ENCODE measurements at places on chromosomes 12 and 14. TPM values are rescaled to one million over a fixed set of nuclear protein-coding genes. Genes with fewer than 3 reads are reported as not detected.

The SLIRP gene
- total RNA-seq = 209 TPM

DNA sequence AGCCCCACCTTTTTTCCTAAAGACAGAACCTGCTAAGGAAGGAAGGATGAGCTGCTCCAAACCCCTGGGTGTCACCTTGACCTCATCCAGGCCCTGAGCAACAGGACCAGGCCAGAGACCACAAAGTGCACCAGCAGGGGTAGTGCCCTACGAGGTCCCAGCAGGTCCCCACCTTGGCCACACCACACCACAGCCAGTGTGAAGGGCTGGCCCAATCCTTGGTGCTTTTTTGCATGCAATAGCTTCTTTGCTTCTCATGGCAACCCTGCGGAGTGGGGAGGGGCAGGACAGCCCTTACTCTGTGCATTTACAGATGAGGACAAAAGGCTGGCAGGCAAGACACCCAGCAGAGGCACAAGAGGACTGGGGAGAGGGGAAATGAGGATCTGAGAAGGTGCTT is 352.6 kb downstream of the BCL11B start:
- H3K36me3 ChIP-seq = no peaks in the 10 kb centered on the region
- no peak overlapping the region for H3K27ac ChIP-seq
- no peak for DNase-seq
- no peaks in the 10 kb centered on the region for H3K27me3 ChIP-seq

DNA sequence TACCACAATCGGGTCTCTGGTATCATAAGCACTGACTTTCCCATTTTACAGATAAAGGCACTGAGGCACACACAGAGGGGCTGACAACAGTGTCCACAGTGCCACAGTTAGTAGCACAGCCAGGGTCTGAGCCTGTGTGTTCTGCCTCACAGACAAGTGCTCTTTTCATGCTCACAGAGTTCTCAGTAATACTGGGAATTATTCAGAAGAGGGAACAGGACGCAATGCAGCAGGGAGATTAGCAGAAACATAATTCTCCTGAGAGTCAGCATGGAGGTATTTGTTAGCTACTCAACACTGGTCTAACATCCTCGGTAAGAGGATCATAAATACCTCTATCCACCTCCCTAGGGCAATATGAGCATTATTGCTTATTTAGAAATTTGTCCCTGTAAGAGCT is 219.3 kb upstream of the EEA1 start:
- no peak for DNase-seq
- H3K27me3 ChIP-seq = no peaks in the 10 kb centered on the region
- no peak overlapping the region for H3K4me3 ChIP-seq

The PTPN6 gene
- total RNA-seq = 21.7 TPM

- no peaks in the 10 kb centered on the region for H3K27me3 ChIP-seq
- H3K4me3 ChIP-seq = no peak overlapping the region
- no peak for DNase-seq
Observed at GRCh38 chr12:76318773-76319594, 29.2 kb downstream of the BBS10 start.

The PNP gene
- total RNA-seq = 14.3 TPM

GRCh38 chr14:51484485-51484884 is 167.2 kb upstream of the FRMD6 start:
- H3K36me3 ChIP-seq = no peaks in the 10 kb centered on the region
- no peak for DNase-seq
- H3K27ac ChIP-seq = no peak overlapping the region
- H3K4me3 ChIP-seq = no peak overlapping the region

Measured in thyroid gland (tissue), 4 donors.